ENCODE measurements at places on chromosomes 5 and 9.

DNA sequence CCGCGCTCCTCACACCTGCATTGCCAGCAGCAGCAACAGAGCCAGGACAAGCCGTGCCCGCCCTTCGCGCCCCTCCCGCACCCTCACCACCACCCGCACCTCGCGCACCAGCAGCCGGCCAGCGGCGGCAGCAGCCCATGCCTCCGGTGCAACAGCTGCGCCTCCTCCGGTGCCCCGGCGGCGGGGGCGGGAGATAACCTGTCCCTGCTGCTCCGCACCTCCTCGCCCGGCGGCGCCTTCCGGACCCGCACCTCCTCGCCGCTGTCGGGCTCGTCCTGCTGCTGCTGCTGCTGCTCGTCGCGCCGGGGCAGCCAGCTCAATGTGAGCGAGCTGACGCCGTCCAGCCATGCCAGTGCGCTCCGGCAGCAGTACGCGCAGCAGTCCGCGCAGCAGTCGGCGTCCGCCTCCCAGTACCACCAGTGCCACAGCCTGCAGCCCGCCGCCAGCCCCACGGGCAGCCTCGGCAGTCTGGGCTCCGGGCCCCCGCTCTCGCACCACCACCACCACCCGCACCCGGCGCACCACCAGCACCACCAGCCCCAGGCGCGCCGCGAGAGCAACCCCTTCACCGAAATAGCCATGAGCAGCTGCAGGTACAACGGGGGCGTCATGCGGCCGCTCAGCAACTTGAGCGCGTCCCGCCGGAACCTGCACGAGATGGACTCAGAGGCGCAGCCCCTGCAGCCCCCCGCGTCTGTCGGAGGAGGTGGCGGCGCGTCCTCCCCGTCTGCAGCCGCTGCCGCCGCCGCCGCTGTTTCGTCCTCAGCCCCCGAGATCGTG is 517 bp downstream of the KCNN2 start:
- no peak for DNase-seq
- peaks cover 11% of the 10 kb centered on the region for H3K4me1 ChIP-seq
- peak overlapping the region; percentile 69 for H3K4me3 ChIP-seq
- H3K36me3 ChIP-seq, result no peaks in the 10 kb centered on the region
- H3K27ac ChIP-seq, result peak overlapping the region; percentile 80

GRCh38 chr5:4879693-4880303 is 260.3 kb upstream of the ADAMTS16 start:
- DNase-seq, result peak; percentile 94
- no peak overlapping the region for H3K27ac ChIP-seq
- no peak overlapping the region for H3K4me3 ChIP-seq
- no peaks in the 10 kb centered on the region for H3K27me3 ChIP-seq
- peaks cover 5% of the 10 kb centered on the region for H3K4me1 ChIP-seq

DNA sequence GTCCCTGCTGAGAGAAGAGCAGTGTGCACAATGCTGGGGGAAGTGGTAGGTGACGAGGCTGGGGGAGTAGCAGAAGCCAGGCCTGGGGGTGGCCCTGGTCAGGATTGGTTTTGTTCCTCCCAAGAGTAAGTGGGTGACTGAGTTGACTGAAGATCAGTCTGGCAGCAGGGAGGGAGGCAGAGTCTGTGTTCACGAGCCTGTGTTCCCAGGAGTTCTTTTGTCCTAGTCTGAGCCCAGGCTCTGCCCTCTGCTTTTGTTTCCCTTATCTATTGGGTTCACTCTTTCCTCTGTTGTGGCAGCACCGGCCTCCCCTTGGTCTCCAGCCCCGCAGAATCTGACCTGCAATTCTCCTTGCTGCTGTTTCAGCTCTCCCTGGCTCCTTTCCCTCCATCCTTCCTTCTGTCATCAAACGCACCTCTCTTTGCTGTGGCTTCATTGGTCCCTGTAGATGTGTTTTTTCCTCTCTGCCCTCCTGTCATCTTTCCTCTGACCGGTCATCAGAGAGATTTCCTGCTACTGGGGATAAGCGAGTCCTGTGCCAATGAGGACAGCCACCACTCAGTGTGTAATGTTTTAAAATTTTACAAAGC is 607.4 kb downstream of the KIF4B start:
- H3K4me1 ChIP-seq, result no peaks in the 10 kb centered on the region
- H3K36me3 ChIP-seq, result no peaks in the 10 kb centered on the region

DNA sequence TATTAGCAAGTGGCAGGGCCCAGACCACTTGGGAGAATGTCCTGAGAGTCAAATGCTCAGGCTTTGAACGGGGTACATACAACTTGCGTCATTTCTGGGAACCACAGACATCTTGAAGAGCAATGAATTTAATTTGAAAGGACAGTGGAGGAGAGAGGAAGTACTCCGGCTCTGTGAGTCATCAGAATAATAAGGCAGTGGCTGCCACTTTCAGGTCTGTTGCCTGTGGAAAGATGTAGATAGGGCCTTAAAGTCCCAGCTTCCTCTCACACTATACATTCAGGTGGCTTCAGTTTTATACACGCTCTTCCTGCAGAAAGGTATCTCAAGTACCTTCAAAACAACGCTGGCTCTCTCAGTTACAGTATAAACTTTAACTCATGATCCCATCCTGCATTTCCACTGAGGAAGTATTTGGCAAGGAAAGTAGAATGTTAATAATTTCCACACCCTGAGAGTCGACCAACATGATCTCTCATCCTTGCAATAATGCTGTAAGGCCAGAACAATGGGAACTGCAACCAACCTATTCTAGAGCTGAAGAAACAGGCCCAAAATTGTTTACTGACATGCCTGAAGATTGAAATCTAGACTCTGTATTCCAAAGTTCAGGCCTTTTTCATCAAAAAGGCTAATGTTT is 6.8 kb upstream of the PRUNE2 start:
- H3K4me1 ChIP-seq, result no peaks in the 10 kb centered on the region
- H3K27me3 ChIP-seq, result no peaks in the 10 kb centered on the region
- no peak overlapping the region for H3K27ac ChIP-seq
- no peak overlapping the region for H3K4me3 ChIP-seq
- DNase-seq, result no peak
